ENCODE measurements at places on chromosomes 3 and 15. TPM values are rescaled to one million over a fixed set of nuclear protein-coding genes. Genes with fewer than 3 reads are reported as not detected.

Gene CELSR3
- total RNA-seq = 5.0 TPM

Gene PLA2G4E
- not detected for total RNA-seq

Gene IMPG2
- 0.24 TPM for total RNA-seq

Gene CCDC191
- total RNA-seq = 0.65 TPM

Gene GP5
- 0.24 TPM for total RNA-seq

Gene MYZAP
- 0.72 TPM for total RNA-seq

Gene IGSF11
- not detected for total RNA-seq

Gene MST1R
- total RNA-seq = 3.1 TPM

Gene SV2B
- not detected for total RNA-seq

Gene MGA
- total RNA-seq = 12.7 TPM

Gene SMCO1
- total RNA-seq = not detected

Gene CDHR4
- not detected for total RNA-seq

Gene ASB14
- total RNA-seq = not detected

Gene SCAANT1
- total RNA-seq = not detected

Gene CACNA1D
- total RNA-seq = 0.26 TPM

Gene FAM107A
- total RNA-seq = 0.32 TPM

Gene RARRES1
- 88.2 TPM for total RNA-seq

Gene IL16
- total RNA-seq = 2.7 TPM

Gene TPRG1
- total RNA-seq = 0.13 TPM

Gene DNASE1L3
- total RNA-seq = not detected

Gene CKMT1B
- not detected for total RNA-seq

Gene CLRN1
- not detected for total RNA-seq

Gene CCDC174
- 7.9 TPM for total RNA-seq

Gene USF3
- 8.4 TPM for total RNA-seq

Gene SLC51A
- not detected for total RNA-seq

Gene PRR23B
- not detected for total RNA-seq

Gene SYNPR
- total RNA-seq = not detected

Gene MELTF
- 7.5 TPM for total RNA-seq

Data from epithelial cell of alveolus of lung (primary cell).